ENCODE measurements at places on chromosomes 12 and 14.

- DNase-seq = no peak
Observed at GRCh38 chr12:25494926-25495325, 58.2 kb downstream of the LMNTD1 start.

- DNase-seq = no peak
Observed at GRCh38 chr12:56641219-56641618, 4.6 kb downstream of the ATP5F1B start.

GRCh38 chr12:52232674-52233461 lies at the start of gene KRT7:
Gene KRT7 (plus strand): TSS chr12:52233243. CDS start chr12:52233297, 54 bp downstream.
- DNase-seq = no peak

- DNase-seq = no peak
Observed at GRCh38 chr14:80634106-80634758, 307.3 kb downstream of the CEP128 start.

- DNase-seq = no peak
Observed at GRCh38 chr12:9977916-9978315, 6.7 kb downstream of the CLEC12A start.

DNA sequence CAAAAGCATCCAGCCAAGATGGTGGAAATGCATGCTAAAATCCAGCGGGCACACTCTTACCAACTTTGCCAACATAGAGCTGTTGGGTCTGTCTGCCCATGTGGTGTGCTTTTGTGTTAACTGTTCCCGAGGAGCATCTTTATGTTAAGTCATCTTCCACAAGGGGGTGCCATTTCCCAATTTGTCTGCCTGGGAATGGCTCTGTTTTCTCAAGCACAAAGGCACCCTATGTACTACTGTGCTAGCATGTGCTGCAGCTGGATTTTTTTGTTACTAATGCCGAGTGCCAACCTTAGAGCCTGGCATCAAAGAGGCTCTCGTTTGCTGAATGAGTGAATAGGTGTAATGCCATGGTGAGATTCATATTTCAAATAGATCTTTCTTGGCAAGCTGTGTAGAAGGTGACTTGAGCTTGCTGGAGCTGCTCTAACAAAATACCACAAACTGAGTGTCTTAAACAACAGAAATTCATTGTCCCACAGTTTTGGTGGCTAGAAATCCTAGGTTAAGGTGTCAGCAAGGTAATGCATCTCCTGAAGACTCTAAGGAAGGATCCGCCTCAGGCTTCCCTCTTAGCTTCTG lies 74.3 kb downstream of the TRHDE start:
- no peak for DNase-seq

- DNase-seq = no peak
Observed at GRCh38 chr12:26131936-26132335, 7.1 kb upstream of the BHLHE41 start.

DNA sequence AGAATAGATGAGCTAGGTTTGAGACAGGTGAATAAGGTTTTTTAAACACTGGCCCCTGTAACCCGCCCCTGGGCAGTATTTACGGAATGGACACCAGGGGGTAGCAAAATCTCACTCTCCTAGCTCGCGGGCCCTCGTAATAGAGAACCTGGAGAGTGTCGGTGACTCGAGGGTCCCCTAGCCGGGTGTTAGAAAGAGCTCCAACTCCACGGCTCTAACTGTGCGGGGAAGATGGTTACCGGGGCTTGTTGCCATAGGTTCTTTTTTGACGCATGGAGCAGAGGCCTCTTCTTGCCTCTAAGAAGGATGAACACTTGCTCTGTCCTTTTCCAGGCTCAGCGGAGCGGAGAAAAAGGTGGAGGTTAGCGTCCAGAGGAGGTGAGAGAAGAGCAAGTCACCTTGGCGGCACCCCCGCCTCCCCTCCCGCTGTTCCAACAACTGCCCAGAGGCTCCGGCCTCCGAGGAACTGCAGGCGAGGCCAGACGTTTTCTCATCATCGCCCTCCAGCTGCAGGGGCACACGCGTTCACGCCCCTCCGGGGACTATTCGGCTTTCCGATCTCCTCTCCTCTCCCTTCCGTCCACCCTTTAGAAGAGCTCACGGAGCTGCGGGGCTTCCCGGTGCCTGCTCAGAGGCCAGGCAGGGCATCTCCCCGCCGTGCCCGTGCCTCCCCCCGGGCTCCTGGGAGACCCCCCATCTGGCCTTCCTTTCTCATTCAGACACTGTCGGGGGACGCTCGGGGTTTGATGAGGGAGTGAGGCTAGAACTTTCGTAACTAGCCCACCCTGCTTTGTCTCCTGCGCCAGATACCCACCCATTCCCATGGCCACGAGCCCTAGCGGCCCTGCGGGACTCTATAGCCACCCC lies 1.4 kb upstream of the ARHGEF40 start:
- peak; percentile 38 for DNase-seq

DNA sequence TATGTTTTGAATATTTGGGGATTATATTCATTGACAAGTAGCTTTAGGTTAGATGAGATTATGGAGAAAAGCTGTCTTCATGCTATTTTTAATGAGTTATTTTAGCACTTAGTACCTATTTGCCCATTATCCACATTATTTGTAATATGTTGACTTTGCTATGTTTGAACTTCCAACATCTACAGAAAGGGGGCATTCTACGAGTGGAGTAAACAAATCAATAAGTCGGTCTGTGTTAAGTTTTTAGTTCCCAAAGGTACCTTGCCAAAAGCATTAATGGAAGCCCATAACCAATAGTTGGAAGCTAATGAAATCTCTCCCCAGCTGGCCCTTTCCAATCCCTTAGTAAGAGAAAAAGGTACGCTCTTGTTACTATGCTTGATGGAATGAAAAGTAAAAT lies 250.0 kb upstream of the E2F7 start:
- DNase-seq = no peak

DNA sequence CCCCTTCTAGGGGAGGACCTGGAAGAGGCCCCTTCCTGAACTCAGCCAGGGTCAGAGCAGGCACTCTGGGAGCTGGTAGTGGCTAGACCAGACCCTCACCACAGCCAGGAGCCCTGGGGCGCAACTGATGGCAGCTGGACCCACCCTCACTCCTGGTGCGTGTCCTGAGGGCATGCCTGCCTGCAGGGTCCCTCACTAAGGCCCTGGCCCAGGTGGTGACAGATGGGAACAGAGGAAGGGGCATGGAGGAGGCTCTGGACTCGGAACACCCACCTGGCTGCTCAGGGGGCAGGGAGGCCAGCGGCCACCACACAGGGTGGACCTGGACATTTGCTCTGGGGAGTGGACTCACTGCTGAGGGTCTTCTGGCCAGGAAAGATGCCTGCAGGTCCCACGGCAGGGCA lies 342.2 kb upstream of the SFSWAP start:
- no peak for DNase-seq

- no peak for DNase-seq
Observed at GRCh38 chr12:48980953-48981756, 3.0 kb downstream of the WNT1 start.

DNA sequence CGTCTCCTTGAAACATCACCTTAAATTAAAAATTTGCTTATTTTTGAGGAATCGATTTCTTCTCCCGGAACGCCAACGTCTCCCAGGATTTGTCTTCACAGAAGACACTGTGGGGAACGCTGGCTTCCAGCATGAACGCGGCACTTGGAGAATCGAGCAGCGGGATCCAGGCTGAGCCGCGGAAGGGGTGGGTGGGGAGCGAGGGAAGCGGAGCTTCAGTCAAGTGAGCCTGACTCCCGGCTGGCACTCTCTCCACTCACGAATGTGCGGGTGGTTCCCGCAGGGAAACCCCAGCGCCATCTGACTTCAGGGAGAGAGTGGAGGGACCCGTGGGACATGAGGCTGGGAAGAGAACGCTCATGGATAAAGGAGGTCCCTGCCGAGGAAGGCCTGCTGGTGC lies 506.0 kb upstream of the TMEM132C start:
- no peak for DNase-seq

DNA sequence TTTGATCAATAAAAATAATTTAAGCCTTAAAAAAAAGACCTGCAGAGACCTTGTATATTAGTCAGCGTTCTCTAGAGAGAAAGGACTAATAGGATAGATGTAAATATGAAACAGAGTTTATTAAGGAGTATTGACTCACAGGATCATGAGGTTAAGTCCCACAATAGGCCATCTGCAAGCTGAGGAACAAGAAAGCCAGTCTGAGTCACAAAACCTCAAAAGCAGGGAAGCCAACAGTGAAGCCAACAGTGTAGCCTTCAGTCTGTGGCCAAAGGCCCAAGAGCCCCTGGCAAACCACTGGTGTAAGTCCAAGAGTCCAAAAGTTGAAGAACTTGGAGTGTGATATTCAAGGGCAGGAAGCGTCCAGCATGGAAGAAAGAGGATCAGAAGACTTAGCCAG lies 66.3 kb downstream of the TBX5 start:
- DNase-seq = no peak

DNA sequence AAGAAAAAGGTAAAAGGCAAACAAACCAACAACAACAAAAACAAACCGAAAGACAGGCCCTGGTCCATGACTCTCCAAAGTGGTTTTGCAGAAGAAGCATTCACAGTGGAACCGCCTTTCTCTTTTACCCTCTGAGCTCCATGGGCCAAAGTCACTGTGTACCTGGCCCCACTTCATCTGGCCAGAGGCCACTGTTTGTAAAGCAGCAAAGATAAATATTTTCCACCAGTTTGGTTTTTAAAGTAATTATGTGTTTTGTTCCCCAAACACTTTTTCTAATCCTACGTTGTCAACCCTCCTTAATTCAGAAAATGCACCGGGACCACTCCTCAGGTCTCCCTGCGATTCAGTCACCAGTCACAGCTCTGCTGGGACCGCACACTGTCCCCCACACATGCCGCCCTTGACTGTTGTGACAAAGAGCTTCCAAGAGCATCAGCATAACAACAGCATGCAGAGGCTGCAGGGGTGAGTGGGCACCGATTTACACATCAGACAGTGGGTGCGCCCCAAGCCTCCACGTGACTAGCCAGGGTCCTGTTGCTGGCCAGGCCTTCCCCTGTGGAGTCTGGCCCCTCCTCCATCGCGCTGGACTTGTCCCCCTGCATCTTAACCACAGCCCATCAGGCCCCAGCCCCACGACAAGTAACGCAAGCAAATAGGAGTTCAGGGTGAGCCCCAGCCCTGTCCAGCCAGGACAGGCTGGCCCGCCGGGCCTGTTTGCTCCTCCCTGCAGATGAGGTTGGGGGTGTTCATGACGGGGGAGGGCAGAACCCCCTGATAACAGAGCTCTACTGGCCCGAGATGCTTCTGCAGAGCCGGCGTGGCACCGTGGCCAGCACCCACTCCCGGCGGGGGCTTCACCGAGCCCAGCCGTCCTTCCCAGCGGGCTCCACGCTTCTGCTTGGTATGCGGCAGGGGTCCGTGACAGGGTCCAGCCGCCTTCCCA lies 65.2 kb upstream of the DIO3 start:
- DNase-seq = no peak

GRCh38 chr12:15584366-15585041 lies 204.7 kb downstream of the EPS8 start:
- no peak for DNase-seq

DNA sequence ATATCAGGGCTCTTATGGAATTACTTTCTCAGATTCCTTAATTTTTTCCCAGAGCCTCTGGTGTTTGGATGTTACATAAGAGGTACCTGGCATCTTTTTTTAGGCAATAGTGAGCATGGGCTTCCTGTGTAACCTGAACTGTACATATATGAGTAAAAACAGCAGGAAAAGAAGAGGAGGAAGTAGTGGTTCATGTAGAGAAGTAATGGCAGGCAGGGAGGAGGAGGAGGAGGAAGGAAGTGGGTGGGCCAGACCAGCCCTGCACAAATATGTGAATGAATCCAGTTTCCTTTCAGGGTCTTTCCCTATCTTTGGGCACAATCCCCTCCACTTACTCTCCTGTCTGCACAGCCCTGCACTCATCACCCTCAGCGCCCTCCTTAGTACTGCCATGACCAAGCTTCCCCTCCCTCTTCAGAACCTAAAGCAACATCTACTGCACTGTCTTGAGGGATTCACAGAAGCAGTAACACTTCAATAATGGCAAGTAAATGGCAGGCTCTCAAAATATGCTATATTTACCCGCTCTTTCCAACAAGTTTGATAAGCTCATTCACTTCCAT lies 40.9 kb upstream of the GSG1 start:
- no peak for DNase-seq

DNA sequence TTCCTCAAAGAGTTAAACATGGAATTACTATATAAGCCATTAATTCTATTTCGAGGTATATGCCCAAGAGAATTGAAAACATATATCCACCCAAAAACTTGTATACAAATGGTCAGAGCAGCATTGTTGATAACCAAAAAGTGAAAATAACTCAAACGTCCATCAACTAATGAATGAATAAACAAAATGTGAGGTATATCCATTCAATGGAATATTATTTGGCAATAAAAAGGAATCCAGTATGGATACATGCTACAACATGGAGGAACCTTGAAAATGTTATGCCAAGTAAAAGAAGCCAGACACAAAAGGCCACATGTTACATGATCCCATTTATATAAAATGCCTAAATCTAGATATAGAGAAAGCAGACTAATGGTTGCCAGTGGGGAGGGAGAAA lies 36.0 kb downstream of the SLC25A47 start:
- DNase-seq = no peak

- peak; percentile 89 for DNase-seq
Observed at GRCh38 chr14:55051423-55052268, at the start of gene MAPK1IP1L. Gene MAPK1IP1L (plus strand): TSS chr14:55051647. CDS start chr14:55061684, 10,037 bp downstream.

DNA sequence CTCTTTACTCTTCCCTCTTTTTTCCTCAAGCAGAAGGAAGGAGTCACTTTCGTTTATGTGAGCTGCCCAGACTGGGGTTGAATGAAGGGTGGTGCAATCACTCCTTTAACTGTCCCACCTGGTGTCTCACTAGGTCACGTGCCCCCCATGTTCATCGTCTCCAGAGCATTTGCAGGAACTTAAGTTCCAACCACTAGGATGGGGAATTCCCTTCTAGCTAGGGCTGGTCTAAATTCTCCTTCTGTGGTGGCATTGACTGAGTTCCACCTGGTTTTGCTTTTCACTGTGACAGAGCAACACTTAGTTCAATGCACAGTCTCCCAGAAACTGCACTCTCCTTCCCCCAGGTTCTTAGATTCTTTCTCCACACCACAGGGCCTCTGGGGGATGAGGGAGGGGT lies 9.5 kb downstream of the FANCM start:
- no peak for DNase-seq

GRCh38 chr12:116619246-116619645 lies 60.1 kb downstream of the MAP1LC3B2 start:
- DNase-seq = no peak

- peak; percentile 9 for DNase-seq
Observed at GRCh38 chr14:24734917-24735500, 101.0 kb upstream of the GZMB start.

- DNase-seq = no peak
Observed at GRCh38 chr12:124008595-124008994, 35.6 kb downstream of the ZNF664 start.

DNA sequence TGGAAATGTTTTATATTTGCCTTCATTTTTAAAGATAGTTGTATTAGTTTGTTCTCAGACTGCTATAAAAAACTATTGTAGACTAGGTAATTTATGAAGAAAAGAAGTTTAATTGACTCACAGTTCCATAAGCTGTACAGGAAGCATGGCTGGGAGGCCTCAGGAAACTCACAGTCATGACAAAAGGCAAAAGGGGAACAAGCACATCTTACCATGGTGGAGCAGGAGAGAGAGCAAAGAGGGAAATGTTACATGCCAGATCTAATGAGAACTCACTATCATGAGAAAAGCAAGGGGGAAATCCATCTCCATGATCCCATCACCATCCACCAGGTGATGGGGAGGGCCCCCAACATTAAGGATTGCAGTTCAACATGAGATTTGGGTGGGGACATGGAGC lies 35.5 kb upstream of the UNC79 start:
- no peak for DNase-seq

Data from CD8-positive, alpha-beta T cell (primary cell).